DMS 273 treated with DMSO at 0.1 percent for 48 hours (cell line): ENCODE measurements at places on chromosomes 13 and 19.

- no peak for DNase-seq
These were observed 66.8 kb downstream of the TUBGCP3 start for GRCh38 chr13:112521073-112521685.

DNA sequence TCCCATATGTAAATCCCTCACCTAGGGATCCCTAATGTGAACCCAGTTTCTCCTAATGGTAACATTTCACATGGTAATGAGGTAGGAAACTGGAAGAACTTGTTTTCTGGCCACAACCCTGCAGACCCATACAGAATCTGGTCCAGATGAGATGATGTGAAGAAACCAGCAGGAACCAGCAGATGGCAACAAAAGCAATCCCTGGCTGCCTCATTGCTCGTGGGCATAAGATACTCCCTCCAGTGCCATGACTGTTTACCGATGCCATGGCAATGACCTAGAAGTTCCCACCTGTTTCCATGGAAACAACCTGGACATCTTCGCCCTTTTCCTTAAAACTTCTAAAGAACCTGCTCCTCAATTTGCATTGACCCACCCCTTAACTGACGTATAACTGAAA, 1.4 kb upstream of the CD209 start:
- DNase-seq = peak; percentile 60

- DNase-seq = no peak
These were observed 24.2 kb downstream of the KLF12 start for GRCh38 chr13:74110053-74110452.

DNA sequence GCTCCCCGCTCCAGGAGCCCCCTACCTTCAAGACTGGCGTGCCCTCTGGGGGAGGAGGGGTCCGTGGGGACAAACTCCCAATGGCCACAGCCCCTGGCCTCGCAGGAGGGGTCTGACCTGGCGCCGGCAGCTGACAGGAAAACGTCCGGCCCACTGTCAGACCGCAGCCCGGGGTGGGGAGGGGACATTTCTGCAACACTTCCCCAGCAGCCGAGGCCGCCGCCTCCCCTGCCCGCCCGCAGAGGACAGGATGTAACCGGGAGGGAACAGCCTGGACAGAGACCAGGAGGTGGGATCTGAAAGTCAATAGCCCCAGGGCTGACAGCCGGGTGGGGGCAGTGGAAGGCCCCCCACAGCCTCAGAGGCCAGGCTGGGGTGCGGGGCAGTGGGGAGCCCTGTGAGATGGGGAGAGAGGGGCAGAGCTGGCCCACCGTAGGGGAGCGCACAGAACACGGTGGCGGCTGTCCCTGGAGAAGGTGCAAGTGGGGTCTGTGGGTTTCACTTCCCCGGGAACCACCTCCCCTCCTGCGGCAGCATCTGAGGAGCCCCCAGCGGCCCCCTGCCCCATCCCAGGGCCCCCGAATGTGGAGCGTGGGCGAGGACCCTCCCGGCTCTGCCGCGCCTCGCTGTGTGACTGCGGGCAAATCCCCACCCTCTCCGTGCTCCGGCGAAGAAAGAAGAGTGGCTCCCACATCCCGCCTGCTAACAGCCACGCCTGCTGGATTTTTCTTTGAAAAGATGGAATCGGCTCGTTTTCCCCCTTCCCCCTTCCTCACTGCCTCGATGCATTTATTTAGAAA, at the start of gene PEAK3:
PEAK3 (minus strand) TSS at position 114 of the 800 bp plus-strand sequence. CDS start 1,244 bp downstream, outside the sequence.
- DNase-seq = no peak

- no peak for DNase-seq
These were observed 50.1 kb upstream of the MYCBP2 start for GRCh38 chr13:77377016-77377415.
